ENCODE measurements at places on chromosomes 4 and X.

GRCh38 chr4:20678400-20678799 is 21.9 kb upstream of the PACRGL start:
- DNase-seq, result no peak

GRCh38 chr4:87840149-87840548 is 7.4 kb downstream of the MEPE start:
- no peak for DNase-seq

GRCh38 chr4:72975488-72975784 is 94.1 kb downstream of the COX18 start:
- no peak for DNase-seq

DNA sequence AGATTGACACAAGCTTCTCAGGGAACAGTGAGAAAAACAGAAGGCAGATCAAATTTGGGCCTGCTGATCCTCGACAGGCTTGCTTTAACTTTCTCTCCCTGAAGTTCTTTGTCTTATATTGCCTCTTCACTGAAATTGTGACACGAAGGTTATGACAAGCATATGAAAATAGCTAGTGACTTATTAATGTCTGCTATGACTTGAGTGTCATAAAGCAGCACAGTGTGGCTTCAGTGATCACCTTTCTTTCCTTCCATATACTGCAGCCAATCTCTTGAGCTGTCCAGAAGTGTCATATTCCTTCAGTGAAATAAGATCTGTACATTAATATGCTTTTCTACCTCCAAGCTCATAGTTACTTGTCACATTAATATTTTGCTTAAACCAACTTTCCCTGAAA is 870.2 kb downstream of the C4orf33 start:
- DNase-seq, result no peak

- no peak for DNase-seq
These were observed 187.3 kb upstream of the LEF1 start for GRCh38 chr4:108355902-108356535.

- no peak for DNase-seq
These were observed 349.4 kb downstream of the ARHGAP24 start for GRCh38 chr4:85824166-85824945.

DNA sequence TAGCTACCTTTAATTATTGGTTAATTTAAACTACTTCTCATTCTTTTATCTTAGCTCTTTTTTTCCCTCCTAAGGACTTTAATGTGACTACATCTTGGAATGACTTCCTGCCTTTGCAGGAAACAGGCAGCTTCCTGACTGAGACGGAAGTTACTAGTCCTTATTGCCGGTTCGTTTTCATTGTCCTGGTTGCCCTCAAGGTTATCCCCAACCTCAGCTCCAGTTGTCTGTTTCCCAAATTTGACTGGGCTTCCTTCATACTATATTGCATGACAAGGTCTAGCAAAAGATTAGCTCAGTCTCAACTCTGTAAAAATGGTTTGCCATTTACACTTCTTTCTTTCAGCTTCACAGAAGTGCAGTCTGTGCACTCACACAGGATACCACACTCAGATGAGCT is 109.9 kb upstream of the DDX53 start:
- DNase-seq, result no peak

GRCh38 chrX:276581-277201 is 4.5 kb upstream of the PLCXD1 start:
- DNase-seq, result no peak

DNA sequence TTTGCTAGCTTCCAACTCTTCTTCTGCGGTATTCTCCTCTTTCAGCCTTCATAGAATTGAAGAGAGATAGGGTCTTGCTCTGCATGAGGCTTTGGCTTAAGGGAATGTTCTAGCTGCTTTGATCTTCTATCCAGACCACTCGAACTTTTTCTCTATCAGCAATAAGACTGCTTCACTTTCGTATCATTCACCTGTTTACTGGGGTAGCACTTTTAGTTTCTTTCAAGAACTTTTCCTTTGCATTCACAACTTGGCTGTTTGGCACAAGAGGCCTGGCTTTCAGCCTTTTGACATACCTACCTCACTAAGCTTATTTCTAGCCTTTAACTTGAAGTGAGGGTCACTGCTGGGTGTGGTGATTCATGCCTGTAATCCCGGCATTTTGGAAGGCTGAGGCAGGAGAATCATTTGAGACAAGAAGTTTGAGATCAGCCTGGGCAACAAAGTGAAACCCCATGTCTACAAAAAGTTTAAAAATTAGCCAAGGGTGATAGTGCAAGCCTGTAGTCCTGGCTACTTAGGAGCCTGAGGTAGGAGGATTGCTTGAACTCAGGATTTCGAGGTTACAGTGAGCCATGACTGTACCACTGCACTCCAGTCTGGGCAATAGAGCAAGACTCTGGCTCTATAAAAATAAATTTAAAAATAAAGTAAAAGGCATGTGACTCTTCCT is 47.1 kb upstream of the HPGDS start:
- DNase-seq, result no peak

DNA sequence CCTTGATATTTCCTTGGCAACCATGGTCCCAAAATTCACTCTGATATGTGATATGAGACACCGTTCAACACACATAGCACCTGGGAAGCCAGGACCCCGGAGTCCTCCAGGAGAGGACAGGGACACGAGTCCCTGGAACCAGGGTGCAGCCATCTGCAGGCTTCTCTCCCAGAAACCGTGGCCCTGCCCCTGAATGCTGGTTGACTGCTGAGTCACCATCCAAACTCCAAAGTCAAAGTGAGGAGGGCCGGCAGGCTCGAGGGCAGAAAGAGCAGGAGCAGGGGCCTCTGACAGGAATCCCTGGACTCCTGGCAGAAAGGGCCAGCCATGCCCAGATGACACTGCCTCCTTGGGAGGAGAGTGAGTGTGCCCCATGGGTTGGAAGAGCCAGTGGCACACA is 6.9 kb upstream of the PNMA6A start:
- no peak for DNase-seq

- DNase-seq, result peak; percentile 2
These were observed 186.5 kb downstream of the MSL3 start for GRCh38 chrX:11944501-11944900.

- no peak for DNase-seq
These were observed 118.3 kb downstream of the MGST2 start for GRCh38 chr4:139783741-139784484.

- no peak for DNase-seq
These were observed 22.0 kb upstream of the RPA4 start for GRCh38 chrX:96861661-96862060.

GRCh38 chrX:40083120-40083978 is 14.4 kb downstream of the BCOR start:
- DNase-seq, result peak; percentile 18

DNA sequence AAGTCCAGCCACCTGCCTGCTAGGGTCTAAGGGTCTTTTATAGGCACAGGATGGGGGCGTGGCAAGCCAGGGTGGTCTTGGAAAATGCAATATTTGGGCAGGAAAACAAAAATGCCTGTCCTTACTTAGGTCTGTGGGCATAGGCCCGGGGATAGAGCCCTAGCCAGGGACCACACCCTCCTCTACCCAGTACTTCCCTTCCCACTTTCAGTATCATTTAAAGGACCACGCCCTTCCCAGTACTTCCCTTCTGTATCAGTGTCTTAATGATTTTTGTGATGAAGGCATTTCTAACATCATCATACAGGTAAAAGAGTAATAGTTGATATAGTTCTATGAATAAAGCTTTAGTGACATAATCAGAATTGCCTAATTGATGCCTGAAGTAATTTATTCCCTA is 11.4 kb downstream of the BANK1 start:
- no peak for DNase-seq

DNA sequence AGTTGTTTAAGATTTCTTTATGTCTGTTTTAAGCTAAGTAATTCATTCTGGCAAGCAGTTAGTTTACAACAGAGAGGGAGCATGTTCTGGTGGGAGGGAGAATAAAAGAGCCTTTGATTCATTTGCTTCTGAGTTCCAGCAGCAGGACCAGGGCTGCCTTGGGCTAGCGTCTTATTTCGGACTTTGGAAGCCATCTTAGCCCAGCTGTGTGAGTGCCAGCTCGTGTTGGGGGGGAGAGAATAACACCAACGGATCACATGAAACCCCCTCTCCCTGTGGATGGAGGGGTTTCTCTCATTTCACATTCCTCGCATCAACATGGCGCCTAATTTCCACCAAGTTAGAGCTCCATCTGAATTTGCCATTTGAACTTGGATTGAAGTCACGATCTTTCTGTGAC is 7.4 kb downstream of the GAB1 start:
- no peak for DNase-seq

GRCh38 chrX:112056476-112056875 is 26.1 kb downstream of the TRPC5 start:
- DNase-seq, result no peak

- peak; percentile 4 for DNase-seq
These were observed 9.7 kb downstream of the HS6ST2 start for GRCh38 chrX:132948648-132949260.

DNA sequence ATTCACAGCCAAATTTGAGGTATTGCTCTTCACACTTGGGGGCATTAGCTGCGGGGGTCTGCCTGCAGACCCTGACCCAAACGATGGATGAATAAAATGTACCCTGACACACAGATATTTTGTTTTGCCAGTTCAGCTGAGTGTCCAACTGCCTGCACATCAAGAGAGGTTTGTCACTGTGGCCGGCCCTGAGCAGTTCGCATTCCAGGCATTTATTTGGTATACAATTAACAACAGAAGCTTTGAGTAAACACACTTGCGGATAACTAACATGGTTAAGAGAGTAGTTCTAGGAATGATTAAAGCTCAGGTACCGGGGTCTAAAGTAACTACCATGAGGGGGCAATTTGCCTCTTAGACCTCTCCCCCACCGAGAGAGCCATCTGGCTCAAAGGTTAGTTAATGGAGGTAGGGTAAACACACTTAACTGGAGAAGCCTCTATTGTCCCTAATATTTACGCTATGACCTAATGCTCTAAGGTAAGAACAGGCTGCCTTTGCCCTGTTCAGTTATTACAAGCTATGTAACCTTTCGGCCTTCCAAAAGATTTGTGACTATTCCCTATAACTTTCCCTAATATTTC is 162.0 kb downstream of the SNCA start:
- peak; percentile 83 for DNase-seq

- no peak for DNase-seq
These were observed 34.4 kb upstream of the RTL3 start for GRCh38 chrX:78693536-78693935.

DNA sequence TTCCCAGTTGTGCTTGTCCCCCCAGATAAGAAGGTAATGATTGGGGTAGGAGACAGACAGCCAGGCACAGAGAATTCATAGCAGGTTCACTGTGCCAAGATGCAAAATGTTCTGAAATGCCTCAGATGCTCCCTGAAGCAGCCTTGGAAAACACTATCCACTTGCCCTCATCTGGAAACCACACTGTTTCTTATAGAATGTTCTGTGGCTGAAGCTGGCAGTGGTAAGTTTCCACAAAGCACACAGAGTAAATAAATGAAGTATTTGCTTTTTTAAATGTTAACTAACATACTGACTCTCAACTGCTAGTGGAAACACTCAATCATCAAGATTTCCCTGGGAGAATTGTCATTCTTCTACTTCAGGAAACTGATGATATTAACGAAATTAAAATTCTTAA is 311.4 kb downstream of the PRDM5 start:
- DNase-seq, result no peak

DNA sequence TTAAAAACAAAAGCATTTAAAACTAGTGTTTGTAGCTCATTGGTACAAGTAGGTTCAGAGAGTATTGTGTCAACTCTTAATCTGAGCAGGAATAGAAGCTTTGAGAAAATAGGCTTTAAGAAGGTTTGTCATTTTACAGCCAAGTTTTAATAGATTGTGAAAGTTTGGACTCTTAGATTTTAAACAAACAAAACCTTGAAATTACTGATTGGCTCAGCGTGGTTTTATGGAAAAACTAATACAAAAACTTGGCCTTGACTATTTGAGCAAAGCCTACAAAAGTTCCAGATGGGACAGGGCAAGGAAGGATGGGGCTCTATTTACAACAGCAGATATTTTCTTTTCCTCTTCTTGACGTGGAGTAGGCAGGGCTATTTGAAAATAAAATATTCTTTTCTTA is 16.5 kb downstream of the ZFX start:
- no peak for DNase-seq

- DNase-seq, result peak; percentile 34
These were observed 46.4 kb upstream of the SPRY1 start for GRCh38 chr4:123350191-123350544.

DNA sequence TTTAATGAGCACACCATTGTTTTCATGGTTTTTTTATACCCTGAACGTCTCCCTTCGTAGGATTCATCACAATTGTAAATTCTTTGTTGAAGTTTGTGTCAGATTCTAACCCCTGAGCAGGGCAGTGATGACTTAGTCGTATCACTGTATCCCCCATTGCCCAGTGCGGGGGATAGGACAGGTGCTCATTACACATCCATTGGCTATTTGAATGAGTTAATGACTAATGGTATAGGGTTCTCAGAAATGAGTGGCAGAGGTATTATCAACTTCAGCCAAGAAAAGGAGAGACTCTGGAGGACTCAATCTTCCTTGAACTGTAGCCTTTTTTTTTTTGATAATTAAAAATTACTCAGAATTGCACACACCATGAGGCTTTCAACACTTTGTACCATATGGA is 64.6 kb downstream of the SYNPO2 start:
- DNase-seq, result no peak

- DNase-seq, result no peak
These were observed 59.4 kb downstream of the WDR17 start for GRCh38 chr4:176125063-176125462.

- no peak for DNase-seq
These were observed 61.7 kb downstream of the KANTR start for GRCh38 chrX:53155512-53156206.

GRCh38 chr4:169655401-169655800 is 35.0 kb downstream of the CLCN3 start:
- no peak for DNase-seq

- DNase-seq, result no peak
These were observed 1.7 kb upstream of the SLAIN2 start for GRCh38 chr4:48339642-48340041.

GRCh38 chr4:81989202-81989601 is 384.6 kb downstream of the HNRNPD start:
- DNase-seq, result no peak

DNA sequence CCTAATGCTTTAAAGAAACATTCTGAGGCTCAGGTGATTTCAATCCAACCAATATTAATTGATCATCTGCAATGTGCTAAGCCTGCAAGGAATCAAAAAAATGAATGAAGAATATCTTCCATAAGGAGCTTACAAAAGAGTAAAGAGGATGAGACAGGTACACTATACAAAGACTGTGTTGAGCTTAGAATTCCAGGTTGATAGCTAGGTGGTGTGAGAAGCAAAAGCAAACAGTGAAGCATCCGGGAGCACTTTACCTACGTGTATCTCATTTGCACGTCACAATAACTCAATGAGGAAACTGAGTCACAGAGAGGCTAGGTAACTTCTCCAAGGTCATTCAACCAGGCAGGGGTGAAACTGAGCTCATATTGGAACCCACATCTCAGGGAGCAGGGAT is 37.1 kb downstream of the FAM114A1 start:
- DNase-seq, result no peak

Data from NCI-H510A treated with DMSO at 0.1 percent for 48 hours (cell line).